ENCODE measurements at places on chromosomes 11 and 22.

GRCh38 chr22:35217527-35217926 lies 39.8 kb upstream of the HMGXB4 start:
- no peak for DNase-seq

- DNase-seq, result peak; percentile 24
Measured at GRCh38 chr22:17754233-17754925, 19.9 kb downstream of the BID start.

- DNase-seq, result no peak
Measured at GRCh38 chr22:48580481-48580970, 1247.1 kb downstream of the BRD1 start.

DNA sequence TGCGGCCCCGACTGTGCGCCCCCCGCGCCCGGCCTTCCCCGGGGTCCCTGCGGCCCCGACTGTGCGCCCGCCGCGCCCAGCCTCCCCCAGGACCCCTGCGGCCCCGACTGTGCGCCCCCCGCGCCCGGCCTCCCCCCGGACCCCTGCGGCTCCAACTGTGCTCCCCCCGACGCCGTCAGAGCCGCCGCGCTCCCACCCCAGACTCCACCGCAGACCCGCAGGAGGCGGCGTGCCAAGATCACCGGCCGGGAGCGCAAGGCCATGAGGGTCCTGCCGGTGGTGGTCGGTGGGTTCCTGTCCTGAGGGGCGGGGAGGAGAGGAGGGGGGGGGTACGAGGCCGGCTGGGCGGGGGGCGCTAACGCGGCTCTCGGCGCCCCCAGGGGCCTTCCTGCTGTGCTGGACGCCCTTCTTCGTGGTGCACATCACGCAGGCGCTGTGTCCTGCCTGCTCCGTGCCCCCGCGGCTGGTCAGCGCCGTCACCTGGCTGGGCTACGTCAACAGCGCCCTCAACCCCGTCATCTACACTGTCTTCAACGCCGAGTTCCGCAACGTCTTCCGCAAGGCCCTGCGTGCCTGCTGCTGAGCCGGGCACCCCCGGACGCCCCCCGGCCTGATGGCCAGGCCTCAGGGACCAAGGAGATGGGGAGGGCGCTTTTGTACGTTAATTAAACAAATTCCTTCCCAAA lies 3.1 kb downstream of the DRD4 start:
- no peak for DNase-seq

- DNase-seq, result no peak
Measured at GRCh38 chr11:126597041-126597440, 241.6 kb downstream of the ST3GAL4 start.

DNA sequence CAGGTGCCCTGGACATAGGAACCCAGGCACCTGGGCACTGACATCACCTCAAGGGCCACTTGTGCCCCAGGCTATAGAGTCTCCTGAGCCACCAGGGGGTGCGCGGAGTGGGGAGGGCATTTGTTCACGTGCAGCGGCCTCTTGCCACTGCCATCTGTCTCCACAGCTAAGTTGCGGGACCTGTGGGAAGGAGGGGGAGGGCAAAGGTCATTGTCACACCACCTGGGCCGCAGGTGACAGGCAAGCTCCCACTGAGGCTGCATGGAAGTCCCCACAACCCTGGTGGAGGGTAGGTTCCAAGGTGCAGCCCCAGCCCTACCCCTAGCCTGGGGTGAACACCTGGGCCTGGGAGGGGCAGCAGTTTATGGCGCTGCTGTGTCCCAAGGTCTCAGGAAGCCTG lies 79.5 kb downstream of the PIWIL3 start:
- DNase-seq, result no peak

- no peak for DNase-seq
Measured at GRCh38 chr11:104926771-104927611, 28.7 kb upstream of the CASP12 start.

DNA sequence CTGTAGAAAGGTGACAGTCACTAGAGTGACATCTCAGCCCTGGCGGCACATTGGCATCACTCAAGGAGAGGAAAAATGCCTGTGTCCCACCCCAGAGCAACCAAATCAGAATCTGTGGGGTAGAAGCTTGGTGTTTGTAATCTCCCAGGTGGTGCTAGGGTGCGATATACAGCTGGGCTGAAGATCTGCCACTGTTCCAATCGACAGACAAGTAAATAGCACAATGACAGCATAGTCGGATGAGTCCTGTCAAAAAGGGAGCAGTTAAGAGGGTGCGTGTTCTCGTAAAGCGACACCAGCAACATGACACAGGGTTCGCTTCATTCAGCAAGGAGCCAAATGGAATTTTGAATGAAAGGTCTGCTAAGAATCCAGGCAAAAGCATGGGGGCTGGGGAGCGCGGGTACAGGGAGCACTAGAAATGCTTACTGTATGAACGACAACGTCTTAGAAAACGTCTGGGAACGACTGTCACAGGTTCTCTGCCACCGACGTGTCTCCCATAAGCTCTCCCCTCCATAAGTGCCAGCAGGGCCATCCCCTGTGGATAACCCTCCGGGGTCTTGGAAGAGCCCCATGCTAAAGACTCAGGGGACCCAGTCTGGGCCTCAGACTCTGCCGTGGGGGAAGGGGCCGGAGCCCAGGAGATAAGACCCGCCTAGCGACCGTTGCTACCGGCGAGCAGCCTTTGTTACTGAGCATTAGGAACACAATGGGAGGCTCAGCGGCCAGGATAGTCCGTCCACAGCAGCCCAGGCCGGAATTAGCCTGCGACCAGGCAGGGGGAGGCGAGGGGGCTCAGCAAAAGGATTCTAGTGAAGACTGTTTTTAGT lies 20.8 kb downstream of the ADA2 start:
- DNase-seq, result no peak

DNA sequence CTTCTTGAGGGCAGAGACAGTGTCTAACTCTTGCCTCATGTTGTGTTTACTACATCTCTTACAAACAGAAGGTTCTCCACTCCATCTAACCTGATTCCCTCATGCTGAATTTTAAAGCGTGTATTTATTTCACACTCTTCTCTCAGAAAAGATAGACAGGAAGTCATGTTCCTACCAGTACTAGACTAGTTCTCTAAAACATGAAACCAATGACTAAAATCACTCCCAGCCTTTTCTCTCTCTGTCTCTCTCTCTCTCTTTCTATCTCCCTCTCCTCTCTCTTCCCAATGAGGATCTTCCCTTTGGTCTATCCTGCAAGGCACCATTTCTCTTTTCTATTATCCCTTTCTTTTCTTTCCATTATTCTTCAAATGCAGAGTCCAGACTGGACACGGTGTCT lies 391.9 kb upstream of the CADM1 start:
- no peak for DNase-seq

- no peak for DNase-seq
Measured at GRCh38 chr11:20912065-20912821, 242.9 kb downstream of the NELL1 start.

DNA sequence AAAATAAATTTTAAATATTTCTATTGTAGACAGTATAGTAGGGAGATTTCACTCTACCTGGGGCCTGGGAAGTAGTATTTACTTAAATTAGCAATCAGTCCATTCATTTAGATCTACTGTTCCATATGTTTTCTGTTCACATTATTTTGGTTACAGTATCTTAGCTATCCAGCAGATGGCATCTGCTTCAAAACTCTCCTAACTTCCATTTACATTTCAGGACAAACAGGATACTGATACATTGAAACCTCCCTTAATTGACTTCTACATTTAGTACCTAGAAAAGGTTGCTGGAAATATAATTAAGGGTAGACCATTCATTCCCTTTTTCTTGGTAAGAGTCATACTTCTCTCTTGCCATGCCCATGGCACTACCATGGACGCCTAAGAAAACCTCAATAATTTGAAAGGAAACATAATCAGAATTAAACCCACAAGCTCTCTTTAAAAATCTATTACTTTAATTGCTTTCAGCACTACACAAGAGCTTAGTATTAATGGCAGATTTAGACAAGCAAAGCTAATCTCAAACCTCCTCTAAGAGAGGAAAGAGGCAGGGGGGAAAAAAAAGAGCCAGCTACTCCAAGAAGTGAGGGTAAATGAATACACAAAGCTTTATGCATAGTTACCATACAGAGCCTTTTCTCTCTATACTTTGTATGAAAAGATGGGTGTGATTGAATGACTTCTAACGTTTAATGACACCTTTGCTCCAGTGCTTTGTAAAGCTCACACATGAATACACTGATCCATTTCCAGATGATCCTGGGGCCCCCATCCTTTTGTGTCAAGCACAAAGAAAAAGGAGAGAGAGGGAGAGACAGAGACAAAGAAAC lies 131.2 kb upstream of the MTMR2 start:
- DNase-seq, result peak; percentile 8

- DNase-seq, result no peak
Measured at GRCh38 chr11:14095882-14096281, 133.4 kb downstream of the SPON1 start.

DNA sequence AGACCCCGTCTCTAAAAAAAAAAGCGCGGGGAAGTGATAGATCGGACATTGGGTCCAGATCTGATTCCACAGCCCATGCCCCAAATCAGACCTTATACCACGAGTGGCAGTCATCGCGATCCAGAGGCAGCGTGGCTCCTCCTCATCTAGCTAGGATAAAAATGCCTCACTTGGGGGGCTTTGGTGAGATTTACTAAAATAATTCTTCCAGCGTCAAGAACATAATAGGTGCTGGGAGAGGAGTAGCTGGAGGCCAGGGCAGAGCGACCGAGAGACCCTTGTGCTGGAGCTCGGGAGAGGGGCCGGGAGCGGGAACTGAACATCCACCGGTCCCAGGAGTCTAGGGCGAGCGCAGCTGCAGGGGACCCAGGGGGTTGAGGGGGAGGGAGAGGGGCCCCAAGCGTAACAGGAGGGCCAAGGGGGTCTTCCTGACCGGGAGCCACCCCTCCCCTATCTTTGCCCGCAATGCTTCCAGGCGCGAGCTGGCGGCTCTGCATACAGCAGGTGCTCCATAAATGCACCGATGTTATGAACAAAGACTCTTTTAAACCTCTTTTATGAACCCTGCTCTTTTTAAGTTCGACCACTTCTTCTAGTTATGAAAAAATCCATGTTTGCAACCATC lies 823 bp upstream of the CPT1A start:
- DNase-seq, result no peak

DNA sequence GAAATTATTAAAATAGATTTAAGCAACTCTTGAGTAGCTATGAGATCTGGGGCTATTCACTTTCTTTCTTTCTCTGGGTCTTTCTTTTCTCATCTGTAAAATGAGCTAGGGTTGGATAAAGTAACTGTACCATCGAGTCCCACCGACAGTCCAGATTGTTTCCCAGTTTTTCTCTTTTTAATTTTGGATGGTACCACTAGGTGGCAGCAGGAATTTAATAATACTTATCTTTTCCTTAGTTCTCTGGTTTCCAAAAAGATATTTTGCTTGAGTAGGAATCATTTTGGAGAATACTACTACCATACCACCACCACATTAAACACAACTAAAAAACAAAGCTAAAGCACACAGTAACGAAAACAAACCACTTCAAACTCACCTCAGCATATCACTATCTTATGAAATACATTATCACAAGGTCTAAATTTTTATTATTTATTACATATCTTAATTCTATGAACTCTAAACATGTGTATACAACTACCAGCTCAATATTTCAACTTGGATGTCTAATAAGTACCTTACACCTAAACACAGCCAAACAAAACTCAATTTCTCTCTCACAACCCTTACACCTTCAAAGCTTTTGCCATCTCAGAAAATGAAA lies 584.0 kb downstream of the KCNA4 start:
- no peak for DNase-seq

DNA sequence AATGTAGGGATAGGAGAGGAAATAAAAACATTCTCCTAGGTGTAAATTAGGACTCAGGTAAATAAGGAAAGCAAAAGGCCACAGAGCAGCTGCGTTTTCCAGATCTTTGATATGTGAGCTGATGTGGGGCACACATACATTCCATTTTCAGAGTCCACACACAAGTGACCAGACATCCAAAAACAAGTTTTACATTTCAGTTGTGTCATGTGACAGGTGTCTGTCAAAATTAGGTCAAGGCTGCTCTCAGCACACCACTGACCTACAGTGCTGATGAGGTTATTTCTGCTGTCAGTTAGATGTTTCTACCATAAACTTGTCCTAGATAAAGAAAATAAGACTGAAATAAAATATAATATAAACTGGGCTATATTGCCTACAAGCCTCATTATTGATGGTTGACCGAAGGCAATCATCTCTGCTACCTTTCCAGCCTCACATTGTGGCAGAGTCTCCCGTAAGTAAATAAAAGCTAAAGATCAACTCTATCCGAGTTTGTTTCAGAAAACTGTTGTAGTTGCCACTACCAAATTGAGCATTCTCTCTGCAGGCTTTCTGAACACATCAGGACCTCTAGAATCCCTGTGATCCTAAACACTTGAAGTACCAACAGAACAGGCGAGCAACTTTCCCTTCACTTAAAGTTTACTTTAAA lies 7.9 kb downstream of the ARHGAP20 start:
- no peak for DNase-seq

GRCh38 chr22:35749808-35750207 lies 32.1 kb downstream of the APOL5 start:
- no peak for DNase-seq

- DNase-seq, result no peak
Measured at GRCh38 chr11:26778000-26778757, 56.3 kb upstream of the SLC5A12 start.

- no peak for DNase-seq
Measured at GRCh38 chr11:27171376-27171958, 130.9 kb downstream of the BBOX1 start.

DNA sequence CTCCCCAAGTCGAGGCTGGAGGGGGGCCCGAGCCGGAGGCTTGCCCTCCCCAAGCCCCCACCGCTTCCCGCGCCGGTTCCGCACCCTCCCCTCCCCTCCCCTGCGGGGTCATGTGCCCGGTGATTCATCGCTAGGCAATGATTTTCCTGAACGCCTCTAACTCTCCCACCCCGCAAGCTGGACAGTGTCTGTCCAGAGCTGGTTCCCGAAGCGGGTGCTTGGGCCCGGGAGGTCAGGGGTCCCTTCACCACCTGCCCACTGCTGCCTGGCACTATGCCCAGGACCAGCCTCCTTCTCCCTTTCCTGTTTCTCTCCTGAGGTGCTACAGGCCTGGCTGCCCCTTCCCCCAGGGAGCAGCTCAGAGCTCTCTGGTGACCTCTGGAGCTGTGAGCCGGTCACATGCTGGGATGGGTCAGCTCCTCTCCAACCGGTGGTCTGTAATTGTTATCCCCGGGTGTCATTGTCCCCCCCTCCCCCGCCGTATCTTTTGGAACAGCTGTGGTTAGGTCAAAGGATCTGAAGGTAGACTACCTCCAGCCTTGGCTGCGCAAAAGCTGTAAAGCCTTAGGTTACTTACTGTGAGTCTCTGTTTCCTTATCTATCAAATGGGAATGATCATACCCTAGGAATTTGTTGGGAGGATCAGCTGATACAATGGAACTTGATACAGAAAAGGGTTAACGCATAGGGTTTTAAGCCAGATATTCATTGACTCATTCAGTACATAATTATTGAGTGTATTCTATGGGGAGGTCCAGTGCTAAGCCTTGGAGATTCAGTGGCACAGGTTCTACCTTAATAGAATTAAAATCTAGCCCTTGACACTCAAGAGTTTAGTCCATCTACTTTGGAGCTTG lies 753 bp downstream of the STX3 start:
- peak; percentile 24 for DNase-seq

DNA sequence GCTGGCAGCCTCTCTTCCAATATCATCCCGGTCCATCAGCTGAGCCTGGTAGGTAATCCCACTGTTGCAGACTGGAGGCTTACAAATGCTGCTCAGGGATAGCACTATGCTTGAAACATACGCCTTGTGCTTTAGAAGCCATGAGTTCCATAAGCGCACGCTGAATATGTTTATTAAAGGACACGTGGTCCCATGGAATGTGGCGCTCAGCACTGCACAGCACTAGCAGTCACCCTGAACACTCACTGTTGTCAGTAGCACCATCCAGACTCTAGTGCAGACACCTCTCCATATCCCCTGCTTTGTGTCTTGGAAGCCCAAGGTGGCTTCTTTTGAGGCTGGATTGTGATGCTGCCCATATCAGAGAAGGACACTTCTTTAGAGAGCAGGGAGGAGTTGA lies 120.9 kb downstream of the MAML2 start:
- no peak for DNase-seq

Data from CD4-positive, alpha-beta T cell treated with Interleukin-6 at 100 ng/mL for 8 hours (primary cell).